ENCODE measurements at places on chromosomes 11 and 22. TPM values are rescaled to one million over a fixed set of nuclear protein-coding genes. Genes with fewer than 3 reads are reported as not detected.

The GGT5 gene
- 0.12 TPM for total RNA-seq

The TRIM48 gene
- not detected for total RNA-seq

The CD3D gene
- total RNA-seq = not detected

The GLB1L3 gene
- total RNA-seq = not detected

The TBX10 gene
- not detected for total RNA-seq

The OR5AR1 gene
- total RNA-seq = not detected

The MICAL3 gene
- total RNA-seq = 27.8 TPM

The CHADL gene
- total RNA-seq = 1.2 TPM

The JRKL gene
- 5.1 TPM for total RNA-seq

The OR52L1 gene
- total RNA-seq = not detected

The BLID gene
- 5.4 TPM for total RNA-seq

The VSIG2 gene
- total RNA-seq = not detected

GRCh38 chr22:20840646-20841371 lies 17.8 kb downstream of the PI4KA start:
- no peaks in the 10 kb centered on the region for H3K27me3 ChIP-seq
- no peaks in the 10 kb centered on the region for H3K36me3 ChIP-seq
- H3K4me1 ChIP-seq = peaks cover 11% of the 10 kb centered on the region
- no peak for DNase-seq
- H3K4me3 ChIP-seq = no peak overlapping the region
- H3K27ac ChIP-seq = no peak overlapping the region

DNA sequence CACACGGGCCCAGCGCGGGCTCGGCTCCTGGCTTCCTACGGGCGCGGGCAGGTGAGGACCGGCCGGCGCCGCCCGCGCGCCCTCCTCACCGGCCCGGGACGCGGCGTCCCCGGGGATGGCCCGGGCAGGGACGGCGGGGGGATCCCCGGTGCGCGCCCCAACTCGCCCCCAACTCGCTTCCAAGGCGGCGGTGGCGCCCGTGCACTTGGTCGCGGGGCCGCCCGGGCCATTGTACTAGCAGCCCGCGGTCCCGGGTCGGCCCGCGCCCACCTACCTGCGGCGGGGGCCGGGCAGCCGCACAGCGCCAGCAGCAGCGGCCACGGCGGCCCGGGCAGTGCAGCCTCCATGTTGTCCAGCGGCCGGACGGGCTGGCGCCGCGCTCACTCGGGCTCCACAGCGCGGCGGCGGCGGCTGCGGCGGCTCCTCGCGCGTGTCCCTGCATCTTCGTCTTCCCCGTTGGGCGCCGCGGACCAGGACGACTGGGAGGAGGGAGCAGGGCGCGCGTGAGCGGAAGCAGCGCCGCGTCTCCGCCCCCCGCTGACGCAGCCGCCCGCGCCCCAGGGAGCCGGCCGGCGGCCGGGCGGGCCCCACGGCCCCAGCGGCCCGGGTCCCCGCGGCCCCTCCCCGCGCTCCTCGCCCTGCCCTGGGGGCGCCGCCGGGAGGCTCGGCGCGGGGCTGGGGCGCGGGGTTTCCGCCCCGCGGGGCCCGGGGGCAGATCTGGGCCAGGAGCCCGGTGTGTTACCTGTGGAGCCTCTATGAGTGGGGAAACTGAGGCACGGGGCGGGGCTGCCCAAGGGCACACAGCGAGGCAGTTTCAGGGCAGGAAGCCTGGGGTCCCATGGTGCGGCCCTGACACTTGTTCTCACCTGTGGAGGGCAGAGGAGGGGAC lies 159.3 kb upstream of the GRK3 start:
- H3K36me3 ChIP-seq = no peaks in the 10 kb centered on the region
- H3K27me3 ChIP-seq = no peaks in the 10 kb centered on the region
- H3K27ac ChIP-seq = peak overlapping the region; percentile 68
- DNase-seq = peak; percentile 60
- H3K4me3 ChIP-seq = peak overlapping the region; percentile 80
- H3K4me1 ChIP-seq = peaks cover 25% of the 10 kb centered on the region

DNA sequence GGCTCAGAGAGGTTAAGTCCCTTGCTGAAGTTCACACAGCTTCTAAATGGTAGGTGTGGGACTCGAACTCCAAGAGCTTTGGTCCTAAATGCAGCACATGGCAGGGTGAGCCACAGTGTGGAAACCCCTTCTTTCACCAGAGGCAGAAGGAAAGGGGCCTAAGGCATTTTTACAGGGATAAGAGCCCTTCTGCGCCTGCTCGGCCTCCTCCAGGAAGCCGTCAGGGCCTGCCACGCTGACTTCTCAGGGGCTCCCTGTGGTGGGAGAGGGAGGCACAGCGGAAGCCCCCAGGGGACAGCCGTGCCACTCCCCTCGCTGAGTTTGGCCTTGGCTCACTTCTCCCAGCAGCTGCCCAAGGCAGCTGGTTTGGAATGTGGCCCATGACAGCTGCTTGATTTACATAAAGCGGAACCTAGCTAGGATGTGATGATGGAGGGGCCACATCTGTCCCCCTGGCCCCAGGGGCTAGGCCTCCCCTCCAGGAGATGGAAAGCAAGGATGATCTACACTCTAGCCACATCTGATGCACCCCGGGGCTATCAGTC lies 35.4 kb downstream of the CD82 start:
- no peak overlapping the region for H3K27ac ChIP-seq
- DNase-seq = no peak
- no peaks in the 10 kb centered on the region for H3K36me3 ChIP-seq
- H3K4me1 ChIP-seq = no peaks in the 10 kb centered on the region
- H3K27me3 ChIP-seq = no peaks in the 10 kb centered on the region

DNA sequence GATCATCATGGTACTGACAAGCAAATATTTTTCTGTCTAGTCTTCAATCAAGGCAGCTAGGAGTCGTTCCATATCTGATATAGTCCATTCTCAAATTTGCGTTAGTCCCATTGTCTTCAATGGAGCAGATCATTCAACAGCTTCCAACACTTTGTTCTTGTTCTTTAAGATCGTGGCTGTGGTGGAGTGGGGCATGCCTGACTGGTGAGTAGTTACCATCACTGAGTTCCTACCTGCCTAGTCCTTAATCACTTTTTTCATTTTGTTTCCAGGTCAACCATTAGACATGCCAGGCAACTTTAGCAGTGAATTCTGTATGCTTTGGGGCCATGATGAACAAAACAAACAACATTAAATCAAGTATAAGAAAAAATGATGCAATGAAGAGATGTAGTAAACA lies 693.1 kb upstream of the KIRREL3 start:
- H3K36me3 ChIP-seq = no peaks in the 10 kb centered on the region
- H3K27ac ChIP-seq = no peak overlapping the region
- no peaks in the 10 kb centered on the region for H3K27me3 ChIP-seq
- no peaks in the 10 kb centered on the region for H3K4me1 ChIP-seq
- H3K4me3 ChIP-seq = no peak overlapping the region

- H3K4me3 ChIP-seq = no peak overlapping the region
- DNase-seq = no peak
- H3K27me3 ChIP-seq = no peaks in the 10 kb centered on the region
- no peaks in the 10 kb centered on the region for H3K36me3 ChIP-seq
Measured at GRCh38 chr11:60910281-60910687, 3.7 kb upstream of the TMEM109 start.

GRCh38 chr11:64356498-64357411 lies 2.2 kb upstream of the RPS6KA4 start:
- peak; percentile 79 for DNase-seq
- H3K4me1 ChIP-seq = peaks cover 36% of the 10 kb centered on the region
- peaks cover 7% of the 10 kb centered on the region for H3K36me3 ChIP-seq
- H3K27ac ChIP-seq = no peak overlapping the region

DNA sequence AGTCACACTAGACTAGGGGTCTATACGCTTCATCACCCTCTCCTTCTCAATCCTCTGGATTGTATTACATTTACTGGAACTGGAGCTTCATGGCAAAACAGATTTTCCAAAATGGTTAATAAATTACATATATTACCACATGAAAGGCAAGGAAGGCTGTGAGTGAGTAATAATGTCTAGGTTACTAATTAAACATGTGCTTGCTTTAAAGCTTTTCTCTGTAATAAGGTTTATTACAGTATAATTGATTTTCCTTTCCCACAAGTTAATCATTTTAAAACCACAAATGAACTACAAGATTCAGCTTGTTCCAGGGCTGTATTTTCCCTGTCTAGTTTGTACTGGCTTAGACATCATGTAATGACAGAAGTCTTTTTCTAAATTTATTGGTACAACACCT lies 25.6 kb downstream of the MMP13 start:
- H3K4me1 ChIP-seq = peaks cover 3% of the 10 kb centered on the region
- H3K27ac ChIP-seq = no peak overlapping the region
- no peak overlapping the region for H3K4me3 ChIP-seq
- no peaks in the 10 kb centered on the region for H3K36me3 ChIP-seq

DNA sequence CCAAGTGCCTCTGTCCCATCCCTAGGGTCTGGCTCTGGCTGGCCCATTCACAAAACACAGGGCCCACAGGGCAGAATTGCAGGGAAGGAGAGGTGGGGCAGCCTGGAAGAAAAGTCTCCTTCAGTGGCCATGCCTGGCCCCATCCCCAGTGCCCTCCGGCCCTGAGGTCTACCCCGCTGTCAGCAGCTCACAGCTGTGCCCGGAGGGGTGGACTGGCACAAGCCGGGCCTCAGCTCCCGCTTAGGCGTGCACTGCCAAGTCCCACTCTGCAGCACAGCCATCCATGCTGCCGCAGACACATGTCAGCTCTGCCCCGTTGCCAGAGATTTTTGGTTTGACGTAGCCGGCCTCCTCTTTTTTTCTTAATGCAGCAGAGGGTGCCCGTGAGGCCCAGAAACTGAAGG lies 3.9 kb upstream of the SCN2B start:
- H3K4me1 ChIP-seq = peaks cover 10% of the 10 kb centered on the region
- no peak for DNase-seq
- H3K27me3 ChIP-seq = no peaks in the 10 kb centered on the region
- no peaks in the 10 kb centered on the region for H3K36me3 ChIP-seq

GRCh38 chr11:121552154-121552553 lies 99.4 kb upstream of the SORL1-AS1 start:
- H3K27ac ChIP-seq = no peak overlapping the region
- DNase-seq = no peak
- H3K4me1 ChIP-seq = peaks cover 20% of the 10 kb centered on the region

GRCh38 chr11:128901653-128902514 lies 10.7 kb downstream of the KCNJ5 start:
- H3K4me3 ChIP-seq = no peak overlapping the region
- no peak overlapping the region for H3K27ac ChIP-seq
- no peaks in the 10 kb centered on the region for H3K27me3 ChIP-seq
- DNase-seq = no peak
- no peaks in the 10 kb centered on the region for H3K36me3 ChIP-seq

GRCh38 chr11:120854988-120855387 lies 168.9 kb upstream of the TBCEL start:
- peaks cover 69% of the 10 kb centered on the region for H3K27me3 ChIP-seq
- H3K27ac ChIP-seq = no peak overlapping the region
- no peak overlapping the region for H3K4me3 ChIP-seq
- H3K4me1 ChIP-seq = no peaks in the 10 kb centered on the region
- DNase-seq = no peak

- no peak overlapping the region for H3K27ac ChIP-seq
- DNase-seq = peak; percentile 51
- H3K36me3 ChIP-seq = no peaks in the 10 kb centered on the region
- no peaks in the 10 kb centered on the region for H3K27me3 ChIP-seq
- peaks cover 13% of the 10 kb centered on the region for H3K4me1 ChIP-seq
Measured at GRCh38 chr11:3130269-3131071, 34.6 kb downstream of the OSBPL5 start.

- H3K27ac ChIP-seq = no peak overlapping the region
- no peaks in the 10 kb centered on the region for H3K27me3 ChIP-seq
- no peaks in the 10 kb centered on the region for H3K4me1 ChIP-seq
Measured at GRCh38 chr11:303363-303762, 4.0 kb upstream of the IFITM5 start.

GRCh38 chr22:48760481-48761390 lies 1066.9 kb downstream of the BRD1 start:
- no peaks in the 10 kb centered on the region for H3K36me3 ChIP-seq
- H3K4me3 ChIP-seq = no peak overlapping the region
- H3K27ac ChIP-seq = no peak overlapping the region

DNA sequence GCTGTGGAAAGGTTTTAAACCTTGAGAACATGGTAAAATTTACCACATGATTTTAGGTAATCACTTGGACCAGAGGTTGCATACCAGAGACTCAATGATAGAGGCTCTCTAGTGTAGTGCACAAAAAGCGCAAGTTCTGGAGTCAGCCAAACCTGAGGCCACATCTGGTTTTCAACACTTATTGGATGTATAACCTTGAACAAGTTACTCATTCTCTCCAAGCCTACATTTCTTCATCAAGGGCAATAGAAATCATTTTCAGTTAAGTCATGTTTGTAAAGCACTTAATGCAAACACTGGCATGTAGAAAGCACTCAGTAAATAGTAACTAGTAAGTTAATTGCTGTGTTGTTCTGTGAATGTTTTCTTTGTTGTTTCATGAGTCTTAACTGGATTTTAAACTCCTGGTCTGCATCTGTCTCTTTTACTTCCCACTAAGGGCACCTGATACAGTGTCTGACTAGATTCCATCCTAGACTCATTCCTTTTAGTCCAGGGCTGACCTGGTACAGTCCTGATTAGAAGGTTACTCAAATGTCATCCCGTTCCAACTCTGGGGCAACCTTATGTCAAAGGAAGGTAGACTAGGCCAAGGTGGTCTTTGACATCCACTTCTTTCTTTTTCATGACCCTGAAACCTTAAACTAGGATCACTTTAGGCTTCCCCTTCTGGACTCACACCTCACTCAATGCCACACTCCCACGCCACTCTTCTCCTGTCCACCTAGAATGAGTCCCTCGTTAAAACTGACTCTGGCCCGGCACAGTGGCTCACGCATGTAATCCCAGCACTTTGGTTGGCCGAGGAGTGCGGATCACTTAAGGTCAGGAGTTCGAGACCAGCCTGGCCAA lies 34.5 kb upstream of the EED start:
- no peaks in the 10 kb centered on the region for H3K27me3 ChIP-seq
- H3K27ac ChIP-seq = no peak overlapping the region
- H3K4me3 ChIP-seq = no peak overlapping the region
- DNase-seq = no peak
- no peaks in the 10 kb centered on the region for H3K4me1 ChIP-seq
- no peaks in the 10 kb centered on the region for H3K36me3 ChIP-seq

GRCh38 chr11:12220305-12220704 lies 109.9 kb downstream of the MICAL2 start:
- no peak overlapping the region for H3K27ac ChIP-seq
- no peak overlapping the region for H3K4me3 ChIP-seq
- peaks cover 24% of the 10 kb centered on the region for H3K4me1 ChIP-seq
- no peaks in the 10 kb centered on the region for H3K27me3 ChIP-seq
- no peak for DNase-seq
- peaks cover 33% of the 10 kb centered on the region for H3K36me3 ChIP-seq

DNA sequence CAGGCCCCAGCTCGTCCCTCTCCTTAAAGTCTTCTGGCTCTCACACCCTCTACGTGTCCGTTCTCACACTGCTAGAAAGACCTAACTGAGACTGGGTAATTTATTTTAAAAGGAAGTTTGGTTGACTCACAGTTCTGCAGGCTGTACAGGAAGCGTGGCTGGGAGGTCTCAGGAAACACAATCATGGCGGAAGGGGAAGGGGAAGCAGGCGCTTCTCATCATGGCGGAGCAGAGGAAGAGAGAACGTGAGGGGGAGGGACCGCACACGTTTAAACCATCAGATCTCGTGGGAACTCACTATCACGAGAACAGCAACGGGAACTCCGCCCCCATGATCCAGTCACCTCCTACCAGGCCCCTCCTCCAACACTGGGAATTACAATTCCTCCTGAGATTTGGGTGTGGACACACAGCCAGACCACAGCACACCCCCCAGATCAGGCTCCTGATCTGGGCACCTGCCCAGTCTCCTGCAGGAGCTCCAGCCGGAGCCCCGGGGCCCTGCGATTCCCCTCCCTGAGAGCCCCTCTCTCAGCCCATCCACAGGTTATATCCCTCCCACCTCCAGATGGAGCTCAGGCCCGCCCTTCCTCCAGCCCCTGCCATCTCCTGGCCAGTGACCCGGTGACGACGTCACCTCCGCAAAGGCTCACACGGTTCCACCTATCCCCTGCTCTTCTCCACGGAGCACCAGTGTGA lies 170.2 kb downstream of the BRD1 start:
- H3K36me3 ChIP-seq = no peaks in the 10 kb centered on the region
- H3K27me3 ChIP-seq = peaks cover 73% of the 10 kb centered on the region
- no peak overlapping the region for H3K27ac ChIP-seq
- H3K4me1 ChIP-seq = no peaks in the 10 kb centered on the region
- no peak for DNase-seq
